Esophagus squamous epithelium (tissue), 5 donors: ENCODE measurements at places on chromosomes 7 and 10.

- no peak for DNase-seq
Observed at GRCh38 chr7:70434376-70434775, 697.6 kb upstream of the GALNT17 start.

DNA sequence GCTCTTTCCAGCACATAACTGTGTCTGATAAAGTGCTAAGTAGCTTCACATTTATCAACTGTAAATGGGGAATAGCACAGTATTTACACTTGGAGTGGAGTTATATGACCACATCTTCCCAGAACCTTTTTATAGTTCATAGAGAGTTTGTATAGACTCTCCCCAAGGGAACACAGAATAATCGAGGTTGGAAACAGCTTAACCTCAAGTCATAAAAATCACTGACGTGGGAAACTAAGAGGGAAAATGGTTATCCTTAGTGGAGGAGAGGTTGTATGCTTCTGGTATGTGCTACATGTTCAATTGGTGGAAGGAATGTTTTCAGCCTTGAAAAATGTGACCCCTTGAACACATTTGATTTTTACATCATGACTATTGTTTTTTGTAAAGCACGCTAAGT is 167.9 kb upstream of the KIAA1217 start:
- DNase-seq = no peak

GRCh38 chr10:129038522-129038921 is 428.5 kb upstream of the MGMT start:
- DNase-seq = no peak

- DNase-seq = no peak
Observed at GRCh38 chr7:96126382-96126781, 195.5 kb downstream of the SLC25A13 start.

- DNase-seq = no peak
Observed at GRCh38 chr7:151886783-151887182, 9.9 kb upstream of the PRKAG2 start.

DNA sequence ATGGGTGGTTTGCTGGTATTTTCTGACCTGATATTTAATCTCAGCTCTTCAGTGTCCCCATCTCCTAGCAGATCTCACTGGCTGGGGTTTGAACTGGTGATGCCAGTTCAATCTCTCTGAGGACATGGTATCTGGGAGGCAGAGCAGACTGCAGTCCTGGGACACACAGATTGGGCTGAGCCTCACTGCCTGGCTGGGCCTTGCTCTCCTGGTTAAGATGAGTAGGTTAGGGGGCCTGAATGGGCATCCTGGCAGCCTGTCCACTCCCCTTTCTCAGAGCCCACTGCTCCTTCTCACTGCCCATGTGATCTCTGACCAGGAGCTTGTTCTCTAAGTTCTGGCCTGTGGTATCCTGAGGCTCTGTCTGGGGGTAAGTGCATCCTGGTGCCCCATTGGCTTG is 363.4 kb downstream of the GLRX3 start:
- DNase-seq = no peak

- no peak for DNase-seq
Observed at GRCh38 chr7:2582006-2582735, 23.4 kb downstream of the IQCE start.

GRCh38 chr7:116363637-116364432 is 135.7 kb upstream of the CAV2 start:
- no peak for DNase-seq

GRCh38 chr7:76257973-76258372 is 44.5 kb upstream of the HSPB1 start:
- no peak for DNase-seq

- DNase-seq = no peak
Observed at GRCh38 chr7:131482800-131483199, 73.6 kb downstream of the PODXL start.

- no peak for DNase-seq
Observed at GRCh38 chr10:70622981-70623844, 20.7 kb upstream of the PRF1 start.
